ENCODE measurements at places on chromosomes 2 and 18. TPM values are rescaled to one million over a fixed set of nuclear protein-coding genes. Genes with fewer than 3 reads are reported as not detected.

DNA sequence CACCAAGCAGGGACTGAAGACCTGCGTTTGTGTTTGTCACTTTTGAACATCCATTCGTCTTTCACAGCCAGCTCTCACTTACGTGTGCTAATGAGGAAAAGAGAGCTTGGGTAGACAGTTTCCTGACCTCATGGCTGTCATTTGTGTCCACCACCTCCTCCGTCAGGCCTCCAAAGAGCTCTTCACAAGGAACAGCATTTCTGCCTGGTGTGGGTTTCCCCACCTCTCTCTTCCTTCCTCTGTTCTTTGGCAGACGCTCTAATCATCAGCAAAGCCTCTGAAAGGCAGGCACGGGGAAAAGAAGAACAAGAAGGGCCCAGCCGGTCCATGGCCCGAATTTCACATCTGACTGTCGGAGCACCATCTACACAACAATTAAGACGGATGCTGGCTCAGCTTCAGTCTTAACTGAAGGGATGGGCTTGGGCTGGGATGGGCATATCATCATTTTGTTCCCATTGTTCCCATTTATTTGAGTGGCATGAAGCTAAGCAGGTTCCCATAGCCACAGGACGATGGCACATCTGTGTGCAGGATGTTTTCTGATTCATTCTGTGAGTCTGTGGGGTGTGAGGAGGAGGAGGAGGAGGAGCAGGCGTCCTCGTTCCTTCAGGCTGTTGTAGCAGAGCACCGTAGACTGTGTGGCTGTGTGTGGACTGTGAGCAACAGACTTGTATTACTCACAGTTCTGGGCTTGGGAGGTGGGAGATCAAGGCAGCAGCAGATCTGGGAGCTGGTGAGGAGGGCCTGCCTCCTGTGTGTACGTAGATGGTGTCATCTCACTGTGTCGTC is 66.4 kb downstream of the TSHZ1 start:
- DNase-seq = no peak

DNA sequence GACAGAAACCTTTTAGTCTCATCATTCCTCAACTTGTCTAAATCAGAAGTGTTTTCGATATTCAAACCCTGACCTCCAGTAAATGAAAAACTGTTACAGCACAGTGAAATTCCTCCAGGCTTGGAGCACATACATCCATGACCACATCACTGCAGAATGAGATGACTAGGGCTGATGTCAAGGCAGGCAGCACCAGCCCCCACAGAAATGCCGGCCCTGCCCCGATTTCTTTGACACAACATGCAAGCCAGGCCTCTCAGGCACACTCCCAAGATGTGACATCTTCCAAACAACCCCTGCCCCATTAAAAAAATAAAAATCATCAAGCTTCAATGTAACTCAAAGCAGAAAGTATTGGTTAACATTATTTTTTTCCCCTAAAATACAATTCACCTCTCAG is 103.3 kb downstream of the CTAGE1 start:
- no peak for DNase-seq

- no peak for DNase-seq
Observed at GRCh38 chr2:11612553-11613215, 57.3 kb downstream of the NTSR2 start.

DNA sequence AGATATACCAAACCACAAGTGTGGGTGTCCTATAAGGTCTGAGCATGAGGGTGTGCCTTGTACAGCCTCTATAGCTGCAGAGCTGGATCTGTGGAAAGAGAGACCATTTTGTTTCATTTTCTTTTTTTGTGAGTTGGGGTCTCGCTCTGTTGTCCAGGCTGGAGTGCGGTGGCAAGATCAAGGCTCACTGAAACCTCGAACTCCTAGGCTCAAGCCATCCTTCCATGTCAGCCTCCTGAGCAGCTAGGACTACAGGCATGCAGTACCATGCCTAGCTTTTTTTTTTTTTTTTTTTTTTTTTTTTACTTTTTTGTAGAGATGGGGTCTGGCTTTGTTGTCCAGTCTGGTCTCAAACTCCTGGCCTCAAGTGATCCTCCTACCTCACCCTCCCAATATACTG is 10.7 kb downstream of the KIF3C start:
- DNase-seq = no peak

The ZNF804A gene
- total RNA-seq = 0.13 TPM

- DNase-seq = no peak
Observed at GRCh38 chr2:133213651-133214050, 354.6 kb downstream of the NCKAP5 start.

GRCh38 chr18:45361125-45361851 is 254.0 kb upstream of the SLC14A2 start:
- no peak for DNase-seq

DNA sequence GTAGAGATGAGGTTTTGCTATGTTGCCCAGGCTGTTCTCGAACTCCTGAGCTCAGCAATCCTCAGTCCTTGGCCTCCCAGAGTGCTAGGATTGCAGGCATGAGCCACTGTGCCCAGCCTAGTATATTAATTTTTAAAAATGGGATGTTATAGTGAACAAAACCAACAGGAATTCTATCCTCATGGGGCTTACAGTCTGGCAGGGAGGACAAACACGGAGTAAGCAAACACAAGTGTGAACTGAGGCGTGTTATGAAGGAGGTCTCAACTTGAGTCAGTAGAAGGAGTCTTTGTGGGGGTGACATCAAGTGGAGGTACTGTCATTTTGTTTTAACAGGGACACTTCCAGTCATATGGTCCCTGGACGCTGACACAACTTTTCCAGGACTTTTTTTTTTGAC is 33.1 kb downstream of the EMILIN2 start:
- no peak for DNase-seq

The LOXL3 gene
- total RNA-seq = 9.2 TPM

- no peak for DNase-seq
Observed at GRCh38 chr2:231667496-231667895, 40.8 kb upstream of the PTMA start.

The ADCYAP1 gene
- total RNA-seq = 0.27 TPM

DNA sequence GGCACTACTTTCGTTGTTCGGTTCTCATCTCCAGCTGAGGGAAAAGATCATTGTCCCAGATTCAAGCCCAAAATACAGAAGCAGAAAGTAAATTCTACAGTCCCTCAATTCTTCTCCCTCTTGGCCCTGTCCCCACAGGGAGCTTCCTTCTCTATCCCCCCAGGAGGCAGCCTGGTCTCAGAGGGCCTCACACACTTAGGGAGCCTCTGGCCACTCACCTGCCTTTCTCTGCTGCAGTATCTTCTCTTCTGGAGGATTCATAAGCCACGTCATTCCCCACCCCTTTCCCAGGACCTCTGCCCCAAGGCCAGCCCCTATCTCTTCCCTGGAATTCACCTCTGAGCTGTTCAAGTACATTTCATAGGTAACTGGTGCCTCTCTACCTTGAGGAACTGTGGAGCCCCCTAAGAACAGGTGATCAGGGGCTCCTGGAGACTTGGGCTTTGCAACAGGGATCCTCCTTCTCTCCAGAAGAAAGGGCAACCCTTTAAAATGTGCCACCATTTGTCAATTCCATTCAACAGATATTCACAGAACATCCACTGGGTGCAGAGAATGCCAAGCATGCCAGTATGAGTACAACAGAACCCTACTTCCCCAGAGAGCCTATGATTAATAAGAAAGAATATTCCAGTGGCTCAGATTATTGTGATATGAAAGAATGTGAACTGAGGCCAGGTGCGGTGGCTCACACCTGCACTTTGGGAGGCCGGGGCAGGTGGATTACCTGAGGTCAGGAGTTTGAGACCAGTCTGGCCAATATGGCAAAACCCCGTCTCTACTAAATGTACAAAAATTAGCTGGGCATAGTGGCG is 72.9 kb downstream of the CIB4 start:
- peak; percentile 13 for DNase-seq

DNA sequence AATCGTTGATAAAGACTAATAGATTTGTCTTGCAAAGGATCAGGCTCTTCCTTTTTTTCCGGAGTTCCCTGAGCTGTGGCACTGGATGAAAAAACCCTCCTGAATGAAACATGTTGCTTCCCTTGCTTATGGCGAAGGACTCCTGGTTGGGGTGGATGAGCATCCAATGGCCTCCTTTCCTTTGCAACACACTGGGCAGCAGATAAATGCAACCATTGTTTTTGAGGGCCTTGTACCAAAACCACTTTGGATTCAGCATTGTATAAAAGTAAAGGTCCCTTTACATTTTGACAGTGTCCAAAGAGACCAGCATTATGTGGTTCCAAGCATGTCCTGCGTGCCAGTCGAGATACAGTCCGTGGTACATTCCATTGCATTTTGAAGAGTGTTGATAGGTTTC is 44.7 kb downstream of the FAM210A start:
- no peak for DNase-seq

GRCh38 chr2:207770602-207771404 is 1.1 kb upstream of the FZD5 start:
- DNase-seq = peak; percentile 67

- no peak for DNase-seq
Observed at GRCh38 chr2:157428500-157429175, 15.3 kb downstream of the CYTIP start.

DNA sequence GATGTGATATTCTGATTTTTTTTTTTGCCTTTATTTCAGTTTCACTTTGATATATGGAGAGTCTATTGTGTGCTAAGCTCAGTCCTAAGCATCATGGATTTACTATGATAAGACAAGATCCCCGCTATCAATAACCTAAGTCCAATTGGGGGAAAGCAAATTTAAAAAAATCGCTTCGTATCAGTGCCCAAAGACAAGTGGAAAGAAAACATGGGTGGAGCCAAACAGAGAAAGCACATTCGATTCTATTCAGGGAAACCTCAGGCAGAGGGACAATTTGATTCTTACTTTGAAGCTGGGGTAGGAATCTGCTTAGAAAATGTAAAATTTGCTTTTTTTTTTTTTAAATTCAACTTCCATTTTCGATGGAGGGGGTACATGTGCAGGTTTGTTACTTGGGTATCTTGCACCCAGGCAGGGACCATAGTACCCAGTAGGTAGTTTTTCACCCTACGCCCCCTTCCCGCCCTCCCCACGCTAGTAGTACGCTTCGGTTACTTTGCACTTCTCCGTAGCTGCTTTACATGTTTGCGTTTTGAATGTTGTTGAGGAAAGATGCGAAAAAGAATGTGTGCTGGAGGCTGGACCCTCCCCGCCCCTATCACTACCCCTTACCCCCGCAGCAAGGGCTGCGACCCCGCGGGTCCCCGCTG is 12.4 kb downstream of the KIF5C start:
- no peak for DNase-seq

- no peak for DNase-seq
Observed at GRCh38 chr18:7338846-7339245, 108.0 kb downstream of the LRRC30 start.

The SCG2 gene
- 0.80 TPM for total RNA-seq

DNA sequence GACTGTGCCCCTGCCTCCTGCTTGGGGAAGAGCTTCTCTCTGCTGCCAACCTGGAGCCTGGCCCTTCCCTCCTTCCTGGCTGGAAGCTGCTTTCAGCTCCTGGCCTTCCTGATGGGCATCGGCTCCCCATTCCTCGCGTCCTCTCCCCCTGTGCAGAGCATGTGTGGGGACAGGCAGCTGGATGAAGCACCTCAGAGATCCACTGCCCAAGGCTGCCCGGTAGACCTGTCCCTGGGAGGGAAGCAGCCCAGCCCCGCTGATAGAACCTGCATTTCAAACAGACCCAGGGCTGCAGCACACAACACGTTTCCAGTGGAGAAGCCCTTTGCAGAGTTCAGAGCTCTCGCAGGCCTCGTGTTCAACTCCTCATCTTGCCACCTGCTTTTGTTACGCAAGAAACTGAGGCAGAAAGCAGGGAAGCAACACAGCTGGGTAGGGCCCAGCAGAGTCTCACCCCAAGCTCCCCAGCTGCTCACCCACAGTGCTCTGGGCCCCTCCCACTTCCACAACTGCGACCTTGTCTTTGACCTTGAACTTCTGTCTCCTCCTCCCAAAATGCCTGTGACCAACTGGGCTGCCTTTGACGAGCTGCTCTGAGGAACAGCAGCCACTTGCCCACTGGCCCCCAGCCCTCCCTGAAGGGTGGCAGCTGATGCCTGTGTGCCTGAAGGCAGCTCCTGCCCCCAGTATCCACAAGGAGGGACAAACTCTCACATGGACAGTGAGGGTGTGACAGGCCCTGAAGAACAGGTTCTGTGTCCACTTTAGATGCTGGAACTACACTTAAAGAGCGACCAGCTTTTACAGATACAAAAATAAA is 65.5 kb downstream of the PARD6G start:
- DNase-seq = no peak

- DNase-seq = no peak
Observed at GRCh38 chr2:239073270-239073669, 225.4 kb downstream of the TWIST2 start.

The ALLC gene
- 7.6 TPM for total RNA-seq

- no peak for DNase-seq
Observed at GRCh38 chr18:59382383-59382782, 23.3 kb upstream of the LMAN1 start.

DNA sequence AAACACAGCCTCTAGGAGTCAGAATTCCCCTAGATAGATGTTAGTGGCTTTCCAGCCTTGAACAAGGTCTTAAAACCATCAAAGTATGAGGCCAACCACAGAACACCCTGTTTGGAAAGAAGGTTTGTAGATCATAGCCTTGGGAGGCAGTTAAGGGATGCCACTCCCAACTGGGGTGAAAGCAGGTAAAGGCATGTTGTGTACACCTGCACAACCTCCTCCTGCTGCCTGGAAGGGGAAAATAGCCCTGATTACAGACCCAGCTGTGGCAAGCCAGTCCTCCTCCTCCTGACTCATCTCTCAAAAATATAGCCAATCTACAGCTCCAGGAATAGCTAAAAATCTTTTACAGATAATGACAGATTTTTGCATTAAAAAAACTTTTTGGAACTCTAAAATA is 108.1 kb downstream of the RBM43 start:
- no peak for DNase-seq

- DNase-seq = no peak
Observed at GRCh38 chr2:173231042-173231441, 123.6 kb upstream of the CDCA7 start.

- DNase-seq = no peak
Observed at GRCh38 chr2:85802354-85803103, 48.7 kb downstream of the ATOH8 start.

DNA sequence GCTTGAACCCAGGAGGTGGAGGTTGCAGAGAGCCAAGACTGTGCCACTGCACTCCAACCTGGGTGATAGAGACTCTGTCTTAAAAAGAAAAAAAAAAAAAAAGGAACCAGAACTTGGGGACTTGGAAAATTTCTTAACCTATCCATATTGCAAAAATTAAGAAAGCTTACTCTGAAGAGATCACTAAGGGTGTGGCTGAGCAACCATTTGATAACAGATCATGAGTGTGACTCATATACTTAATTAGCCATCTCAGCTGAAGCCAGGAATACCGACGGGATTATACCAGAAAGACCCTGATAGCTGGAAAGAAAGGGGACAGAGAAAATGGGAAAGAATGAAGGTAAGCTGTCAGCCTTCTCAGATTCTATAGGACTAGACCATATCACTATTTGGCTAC is 7.1 kb upstream of the ADD2 start:
- DNase-seq = no peak

DNA sequence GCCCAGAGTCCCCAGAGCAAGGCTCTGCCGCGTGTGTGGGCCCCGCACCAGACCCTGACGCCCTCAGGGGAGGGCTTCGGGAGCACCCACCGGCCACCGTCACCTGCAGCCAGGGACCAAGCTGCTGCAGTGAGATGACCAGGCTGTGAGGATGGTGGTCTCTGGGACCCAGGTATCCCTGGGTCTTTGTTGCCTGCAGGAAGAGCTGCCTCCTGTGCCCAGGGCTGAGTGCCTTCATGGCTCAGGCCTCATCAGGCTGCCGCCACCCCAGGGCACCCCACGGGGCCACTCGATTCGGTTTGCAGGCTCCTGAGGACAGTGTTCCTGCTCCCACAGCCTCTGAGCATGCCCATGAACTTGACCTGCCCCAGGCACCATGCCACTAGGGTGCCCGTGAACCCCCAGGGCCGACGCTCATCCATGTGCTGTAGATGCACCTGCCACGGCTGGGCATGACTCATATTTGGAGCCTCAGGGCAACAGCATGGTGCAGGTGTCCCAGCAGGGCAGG is 109.8 kb downstream of the FAM210A start:
- DNase-seq = no peak

Measured in sciatic nerve (tissue), 2 donors.